ENCODE measurements at places on chromosomes 2 and 18.

DNA sequence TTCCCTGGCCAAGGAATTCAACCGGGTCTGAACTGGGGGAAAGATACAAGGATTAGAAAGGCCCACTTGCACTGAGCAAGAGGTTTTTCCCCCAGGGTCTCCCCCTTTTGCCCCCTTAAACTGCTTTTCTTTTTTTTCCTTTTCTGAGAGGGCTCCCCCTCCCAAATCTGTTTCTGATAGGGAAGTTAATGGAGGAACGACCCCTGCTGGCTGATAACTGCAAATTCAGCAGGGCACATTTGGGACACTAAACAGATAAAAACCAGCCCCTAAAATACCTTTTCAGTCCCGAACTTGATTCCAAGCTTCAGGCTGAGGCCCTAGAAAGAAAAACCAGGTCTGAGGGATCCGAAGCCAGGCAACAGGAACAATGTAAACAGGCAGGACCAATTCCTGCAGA, 1012.4 kb upstream of the CRIM1 start:
- no peak for DNase-seq

- no peak for DNase-seq
These were observed 179.0 kb downstream of the BARD1 start for GRCh38 chr2:214630402-214631045.

GRCh38 chr2:144524118-144525009, 4.4 kb upstream of the ZEB2 start:
- no peak for DNase-seq

DNA sequence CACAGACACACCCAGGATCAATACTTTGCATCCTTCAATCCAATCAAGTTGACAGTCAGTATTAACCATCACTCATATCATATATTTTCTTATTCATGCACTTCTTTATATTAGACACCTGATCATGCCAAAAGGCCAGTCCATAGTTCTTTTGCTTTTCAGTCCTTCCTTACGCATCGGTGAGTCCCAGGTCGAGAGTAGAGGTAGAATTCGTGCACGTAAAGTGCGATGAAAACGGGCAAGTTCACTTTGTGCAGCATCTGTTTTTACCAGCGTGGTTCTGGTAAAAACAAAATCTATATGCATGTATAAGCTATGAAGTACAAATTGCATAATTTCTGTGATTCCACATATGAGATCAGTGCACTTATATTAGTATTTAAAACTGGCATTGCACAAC, 1.2 kb upstream of the COPS8 start:
- DNase-seq: no peak

- no peak for DNase-seq
These were observed 32.9 kb downstream of the MTERF4 start for GRCh38 chr2:241068942-241069810.

GRCh38 chr2:241804326-241805229, 4.4 kb upstream of the NEU4 start:
- DNase-seq: no peak

- peak; percentile 3 for DNase-seq
These were observed 20.7 kb downstream of the FOSL2 start for GRCh38 chr2:28413152-28413898.

DNA sequence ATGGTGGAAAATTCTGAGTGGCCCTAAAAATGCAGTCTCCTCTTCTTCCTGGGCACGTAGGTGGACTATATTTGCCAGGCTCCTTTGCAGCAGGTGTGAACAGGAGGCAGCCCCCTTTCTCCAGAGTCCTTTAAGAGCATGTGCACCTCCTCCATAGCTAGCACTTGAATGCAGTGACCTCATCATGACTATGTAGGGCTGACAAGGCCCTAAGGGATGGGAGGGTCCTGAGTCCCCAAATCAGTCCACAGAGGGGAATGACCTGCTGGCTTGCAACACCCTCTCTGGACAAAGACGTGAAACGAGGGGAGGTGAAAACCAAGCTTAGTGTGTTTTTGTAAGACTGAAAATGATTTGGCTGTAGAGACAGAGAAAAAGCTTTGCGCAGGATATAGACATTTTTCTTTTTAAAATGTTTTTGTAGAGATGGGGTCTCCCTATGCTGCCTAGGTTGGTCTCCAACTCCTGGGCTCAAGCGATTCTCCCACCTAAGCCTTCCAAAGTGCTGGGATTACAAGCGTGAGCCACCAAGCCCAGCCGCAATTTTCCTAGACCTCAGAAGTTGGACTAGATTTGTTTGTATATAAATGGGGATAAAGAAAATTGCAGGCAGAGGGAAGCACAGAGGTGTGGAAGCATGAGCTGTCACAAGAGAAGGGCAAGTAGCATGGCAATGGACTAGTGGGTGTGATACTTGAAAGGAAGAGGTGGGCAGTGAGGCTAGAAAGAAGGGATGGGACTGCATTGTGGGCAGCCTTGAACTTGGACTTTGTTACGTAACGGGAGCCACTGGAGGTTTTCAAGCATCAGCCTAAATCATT, 28.8 kb downstream of the LONRF2 start:
- no peak for DNase-seq

DNA sequence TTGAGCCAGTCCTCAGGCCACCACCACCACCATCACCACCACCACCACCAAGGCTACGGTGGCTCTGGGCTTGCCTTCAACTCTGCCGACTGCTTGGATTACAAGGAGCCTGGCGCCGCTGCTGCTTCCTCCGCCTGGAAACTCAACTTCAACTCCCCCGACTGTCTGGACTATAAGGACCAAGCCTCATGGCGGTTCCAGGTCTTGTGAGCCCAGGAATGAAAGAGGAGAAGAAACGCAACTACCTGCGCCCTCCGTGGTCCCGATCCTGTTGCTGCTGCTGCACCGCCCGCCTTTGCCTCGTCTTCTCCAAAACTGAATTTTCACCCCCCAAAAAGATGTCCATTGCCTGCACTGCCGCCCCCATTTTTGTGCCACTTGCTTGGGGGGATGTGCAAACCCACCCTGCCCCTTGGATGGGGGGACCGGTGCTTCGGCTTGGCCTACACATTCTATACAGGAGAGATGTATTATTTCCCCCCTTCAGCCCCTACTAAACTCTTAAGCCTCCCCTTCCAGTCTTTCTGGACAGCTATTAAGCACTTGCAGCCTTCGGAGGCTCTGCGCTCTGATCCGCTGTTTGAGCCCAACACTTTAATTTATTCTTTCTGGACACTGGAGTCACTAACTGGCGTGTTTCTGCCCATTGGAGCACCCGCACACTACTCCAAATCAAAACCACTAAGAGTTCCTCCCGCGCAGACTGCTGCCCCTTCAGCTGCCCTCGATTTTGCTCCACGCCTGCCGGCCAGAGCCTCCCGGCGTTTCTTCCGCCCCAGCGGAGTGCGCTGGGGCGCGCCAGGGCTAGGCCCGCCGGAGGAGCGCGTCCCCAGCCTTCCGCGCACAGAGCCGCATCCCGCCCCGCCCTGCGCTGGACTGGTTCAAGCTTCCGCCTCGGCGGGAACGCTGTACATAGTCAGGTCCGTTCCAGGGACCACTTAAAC, 5.7 kb downstream of the OTX1 start:
- no peak for DNase-seq

DNA sequence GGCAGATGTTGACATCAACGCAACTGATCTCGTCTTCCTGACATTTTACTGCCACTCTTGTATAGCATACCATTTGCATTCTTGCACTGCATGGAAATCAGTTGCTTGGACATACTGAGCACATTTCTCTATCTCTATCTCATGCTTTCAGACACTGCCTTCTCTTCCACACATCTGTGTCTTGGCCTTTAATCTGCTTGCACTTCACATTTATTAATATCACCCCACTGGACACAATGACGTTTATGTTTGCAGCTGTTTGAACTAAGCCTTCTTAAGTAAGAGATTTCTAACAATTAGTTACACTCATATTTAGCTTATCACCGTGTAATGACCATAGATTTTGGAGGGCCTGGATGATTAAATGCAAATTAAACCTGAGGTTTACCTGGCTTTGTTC, 229.8 kb upstream of the CDH19 start:
- no peak for DNase-seq

- peak; percentile 9 for DNase-seq
These were observed 10.0 kb upstream of the GCA start for GRCh38 chr2:162333968-162334367.

GRCh38 chr2:100757621-100758394, 62.1 kb upstream of the NPAS2 start:
- DNase-seq: no peak

- DNase-seq: no peak
These were observed 28.5 kb upstream of the MCFD2 start for GRCh38 chr2:46943881-46944798.

DNA sequence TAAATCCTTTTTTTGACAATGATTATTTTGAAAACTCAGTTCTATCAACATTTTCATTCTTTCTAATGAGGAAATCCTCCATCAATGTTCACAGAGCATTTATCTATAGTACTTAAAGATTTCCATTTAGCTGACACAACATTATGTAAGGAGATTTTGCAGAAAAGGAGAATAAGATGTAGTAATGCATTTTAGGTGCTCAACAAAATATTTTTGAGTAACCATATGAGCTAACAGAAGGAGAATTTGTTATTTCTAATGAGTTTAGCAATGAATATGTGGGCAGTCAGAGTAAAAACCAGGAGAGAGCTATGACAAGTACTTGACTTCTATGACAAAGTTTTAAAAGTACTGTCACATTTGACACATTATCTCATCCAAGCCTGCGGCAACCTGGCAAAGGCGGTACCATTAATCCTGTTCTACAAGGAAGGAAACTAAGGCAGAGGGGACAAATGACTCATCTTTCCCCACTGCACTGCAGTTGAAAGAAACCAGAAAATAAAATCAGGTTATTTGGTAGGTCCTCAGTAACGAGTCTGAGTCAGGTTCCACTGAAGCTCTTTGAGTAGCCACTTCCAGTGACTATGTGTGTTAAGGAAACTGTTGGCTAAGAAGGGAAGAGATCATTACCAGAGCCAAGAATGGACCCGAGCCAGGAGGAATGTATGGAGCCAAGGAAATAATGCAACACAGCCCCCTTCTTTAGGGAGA, 134.1 kb upstream of the ITGB6 start:
- no peak for DNase-seq

- DNase-seq: no peak
These were observed 396.0 kb downstream of the STK39 start for GRCh38 chr2:167851323-167851860.

- DNase-seq: no peak
These were observed 143.1 kb upstream of the TTC39C start for GRCh38 chr18:23871410-23871809.

DNA sequence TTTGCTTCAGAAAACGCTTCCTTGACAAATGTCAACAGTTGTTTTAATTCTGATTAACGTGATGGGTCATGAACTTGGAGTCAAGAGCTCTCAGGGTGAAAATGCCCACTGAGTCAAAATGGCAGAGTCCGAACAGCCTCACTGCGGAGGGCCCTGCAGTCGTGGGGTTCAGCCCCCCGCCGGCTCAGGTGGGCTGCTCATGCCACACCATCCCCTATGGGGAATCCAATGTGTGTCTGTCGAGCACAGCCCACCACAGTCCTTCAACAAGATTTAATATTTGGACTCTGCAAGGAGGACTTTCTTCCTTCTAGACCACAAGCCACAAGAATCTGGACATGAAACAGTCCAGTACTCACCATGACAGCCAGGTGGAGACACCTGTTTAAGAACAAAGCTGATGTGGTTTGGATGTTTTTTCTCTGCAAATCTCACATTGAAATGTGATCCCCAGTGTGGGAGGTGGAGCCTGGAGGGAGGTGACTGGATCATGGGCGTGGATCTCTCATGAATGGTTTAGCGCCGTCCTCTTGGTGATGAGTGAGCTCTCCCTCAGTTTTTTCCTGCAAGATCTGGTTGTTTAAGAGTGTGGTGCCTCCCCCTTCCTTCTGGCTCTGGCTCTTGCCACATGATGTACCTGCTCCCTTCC, 201.0 kb downstream of the NDUFA10 start:
- DNase-seq: no peak

DNA sequence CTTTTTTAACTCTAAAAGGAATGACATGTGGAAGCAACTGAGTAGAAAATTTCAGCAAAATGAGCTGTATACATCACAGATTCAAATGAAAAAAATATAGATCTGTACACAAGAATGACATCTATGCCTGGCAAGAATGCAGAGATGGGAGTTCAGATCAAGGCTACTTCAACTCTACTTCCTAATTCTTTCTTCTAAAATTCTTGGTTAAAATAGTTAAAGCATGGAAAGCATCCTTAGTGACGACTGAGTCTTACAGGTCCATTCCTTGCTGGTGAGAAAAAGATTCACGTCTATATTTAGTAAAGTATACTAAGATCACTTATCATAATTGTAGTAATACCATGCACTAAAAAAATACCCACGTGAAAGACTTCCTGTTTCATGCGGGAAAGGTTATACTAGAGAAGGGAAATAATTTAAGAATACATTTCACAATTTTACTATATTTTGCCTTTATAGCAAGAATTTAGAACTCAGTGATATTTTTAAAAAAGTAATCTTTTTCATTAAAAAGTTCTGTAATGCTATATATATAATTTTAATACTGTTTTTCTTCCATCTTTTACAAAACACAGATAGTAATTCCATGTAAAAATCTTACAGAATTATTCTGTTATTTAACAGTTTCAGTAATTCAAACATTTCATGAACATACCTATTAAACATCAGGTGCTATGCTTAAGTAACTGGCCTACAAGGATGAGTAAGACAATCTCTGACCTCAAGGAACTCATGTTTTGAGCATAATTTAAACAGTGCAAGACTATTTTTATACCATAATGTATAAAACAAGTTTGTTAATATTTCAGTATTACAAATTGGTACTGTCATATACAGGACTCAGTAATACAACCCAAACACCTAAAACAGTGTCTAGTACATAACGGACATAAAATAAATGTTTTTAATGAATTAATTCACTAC, 159.6 kb downstream of the BAZ2B start:
- no peak for DNase-seq

GRCh38 chr2:133362061-133362476, 206.2 kb downstream of the NCKAP5 start:
- no peak for DNase-seq

DNA sequence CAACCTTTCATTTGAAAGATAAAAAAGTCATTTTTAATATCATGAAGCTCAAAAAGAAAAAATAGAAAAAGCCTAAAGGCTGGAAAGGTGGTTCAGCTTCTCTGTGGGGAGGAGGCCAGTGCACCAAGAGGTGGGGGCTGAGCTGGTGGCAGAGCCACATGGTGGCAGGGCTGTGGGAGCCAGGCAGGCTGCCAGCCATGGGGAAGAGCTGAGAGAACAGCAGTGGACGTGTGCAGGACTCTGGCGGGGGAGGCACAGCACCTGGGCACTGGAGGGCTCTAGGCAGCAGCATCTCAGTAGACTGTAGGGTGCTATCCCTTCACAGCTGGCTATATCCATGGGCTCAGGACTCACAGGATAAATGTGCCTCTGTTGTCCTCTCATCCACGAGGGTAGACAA, 47.8 kb downstream of the STK25 start:
- peak; percentile 19 for DNase-seq

DNA sequence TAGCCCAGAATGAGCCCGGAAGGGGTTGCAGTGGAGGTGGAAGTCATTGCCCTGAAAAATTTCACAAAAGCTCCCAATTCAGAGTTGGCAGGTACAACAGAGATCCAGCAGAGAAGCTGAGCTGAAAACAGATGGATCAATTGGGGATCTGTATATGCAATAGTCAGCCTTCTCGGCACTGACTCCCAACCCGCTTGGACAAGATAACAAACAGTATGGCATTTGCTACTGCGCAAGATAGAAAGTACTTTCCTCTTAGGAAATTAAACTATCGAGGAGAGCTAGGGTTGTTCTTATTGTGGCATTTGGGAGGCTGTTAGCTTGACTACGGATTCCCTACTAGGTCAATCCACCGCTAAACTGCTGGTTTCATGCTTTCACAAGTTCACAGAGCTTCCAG, 11.6 kb upstream of the IER3IP1 start:
- DNase-seq: no peak
